SK-N-SH (cell line): ENCODE measurements at places on chromosomes 16 and 17.
A peak's percentile ranks its signal among the peaks of the same experiment; 100 is the strongest.

- DNase-seq, result no peak
Observed at GRCh38 chr17:78399693-78400144, 21.3 kb downstream of the PGS1 start.

DNA sequence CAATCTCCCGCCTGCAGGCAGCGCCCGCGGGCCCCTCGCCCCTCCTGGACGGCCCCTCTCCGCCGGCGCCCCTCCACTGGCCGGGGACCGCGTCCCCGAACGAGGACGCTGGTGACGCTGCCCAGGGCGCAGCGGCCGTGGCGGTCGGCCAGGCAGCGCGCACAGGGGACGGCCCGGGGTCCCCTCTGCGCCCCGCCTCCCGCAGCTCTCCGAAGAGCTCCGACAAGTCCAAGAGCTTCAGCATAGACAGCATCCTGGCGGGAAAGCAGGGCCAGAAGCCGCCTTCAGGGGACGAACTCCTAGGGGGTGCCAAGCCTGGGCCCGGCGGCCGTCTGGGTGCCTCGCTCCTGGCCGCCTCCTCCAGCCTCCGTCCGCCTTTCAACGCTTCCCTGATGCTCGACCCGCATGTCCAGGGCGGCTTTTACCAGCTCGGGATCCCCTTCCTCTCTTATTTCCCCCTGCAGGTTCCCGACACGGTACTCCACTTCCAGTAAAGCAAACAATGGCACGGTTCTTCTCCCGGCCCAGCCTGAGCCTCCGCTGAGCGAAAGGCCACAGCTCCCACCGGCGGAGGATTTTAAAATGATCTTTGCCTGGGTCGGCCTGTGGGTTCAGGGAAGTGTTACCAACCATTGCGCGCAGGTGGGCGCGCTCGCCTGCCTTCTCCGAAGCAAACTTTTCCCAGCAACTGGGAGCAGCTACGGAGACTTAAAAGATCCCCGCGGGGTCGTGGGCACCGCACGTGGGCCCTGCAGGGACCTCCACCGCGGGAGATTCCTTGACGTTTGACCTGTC lies 1.1 kb downstream of the FOXL1 start:
- no peak for DNase-seq

- DNase-seq, result no peak
Observed at GRCh38 chr16:30429418-30429677, 482 bp downstream of the DCTPP1 start.

GRCh38 chr16:67463059-67463458 lies 17.9 kb downstream of the ATP6V0D1 start:
- no peak for DNase-seq

- DNase-seq, result no peak
Observed at GRCh38 chr16:66129196-66129595, 237.3 kb upstream of the CDH5 start.

GRCh38 chr16:55297062-55297909 lies 26.7 kb upstream of the IRX6 start:
- no peak for DNase-seq

DNA sequence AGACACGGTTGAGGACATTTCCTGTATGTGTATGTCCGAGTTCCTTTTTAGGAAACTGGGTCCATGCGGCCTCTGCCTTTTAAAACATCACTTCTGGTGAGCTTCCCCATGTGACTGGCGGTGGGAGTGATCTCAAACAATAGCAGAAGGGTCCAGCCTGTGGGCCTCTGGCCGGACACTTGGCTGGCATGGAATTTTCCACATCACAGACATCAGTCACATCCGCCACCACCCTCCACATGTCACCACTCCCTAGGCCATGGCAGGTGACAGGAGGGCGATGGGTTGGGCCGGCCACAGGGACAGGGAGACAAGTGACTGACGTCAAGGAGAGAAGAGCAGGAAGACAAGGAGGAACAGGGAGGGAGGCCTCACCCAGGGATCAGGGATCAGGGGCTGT lies 83.7 kb downstream of the DNAH17 start:
- DNase-seq, result no peak

- DNase-seq, result no peak
Observed at GRCh38 chr17:39679521-39680192, 8.2 kb downstream of the PGAP3 start.

DNA sequence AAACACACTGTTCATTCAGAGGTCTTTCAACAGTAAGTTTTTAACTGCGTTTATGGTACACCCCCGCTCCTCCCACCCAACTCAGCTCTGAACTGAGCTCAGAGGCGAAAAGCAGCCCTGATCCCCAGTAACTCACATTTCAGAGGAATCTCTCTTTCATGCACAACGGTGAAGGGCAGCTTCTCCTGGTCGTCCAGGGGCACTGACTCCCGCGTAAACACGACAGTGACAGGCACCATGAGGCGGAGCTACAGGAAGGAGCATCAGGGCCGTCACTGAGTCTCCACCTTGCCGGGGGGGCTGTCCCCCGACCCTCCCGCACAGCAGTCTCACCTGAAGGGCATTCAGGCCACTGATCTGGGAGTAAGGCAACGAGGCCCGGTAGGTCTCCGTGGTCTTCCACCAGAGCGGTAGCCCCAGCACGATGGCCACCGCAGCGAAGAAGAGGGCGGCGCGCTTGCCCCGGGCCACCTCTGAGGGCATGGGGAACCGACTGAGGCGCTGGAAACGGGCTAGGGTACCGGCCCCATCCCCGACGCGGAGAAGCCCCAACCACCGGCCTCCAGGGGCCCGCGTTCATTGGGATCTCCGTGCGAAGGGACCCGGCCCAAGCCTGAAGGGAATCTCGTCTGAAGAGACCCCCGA lies 486 bp downstream of the PIGS start:
- DNase-seq, result peak; percentile 67

DNA sequence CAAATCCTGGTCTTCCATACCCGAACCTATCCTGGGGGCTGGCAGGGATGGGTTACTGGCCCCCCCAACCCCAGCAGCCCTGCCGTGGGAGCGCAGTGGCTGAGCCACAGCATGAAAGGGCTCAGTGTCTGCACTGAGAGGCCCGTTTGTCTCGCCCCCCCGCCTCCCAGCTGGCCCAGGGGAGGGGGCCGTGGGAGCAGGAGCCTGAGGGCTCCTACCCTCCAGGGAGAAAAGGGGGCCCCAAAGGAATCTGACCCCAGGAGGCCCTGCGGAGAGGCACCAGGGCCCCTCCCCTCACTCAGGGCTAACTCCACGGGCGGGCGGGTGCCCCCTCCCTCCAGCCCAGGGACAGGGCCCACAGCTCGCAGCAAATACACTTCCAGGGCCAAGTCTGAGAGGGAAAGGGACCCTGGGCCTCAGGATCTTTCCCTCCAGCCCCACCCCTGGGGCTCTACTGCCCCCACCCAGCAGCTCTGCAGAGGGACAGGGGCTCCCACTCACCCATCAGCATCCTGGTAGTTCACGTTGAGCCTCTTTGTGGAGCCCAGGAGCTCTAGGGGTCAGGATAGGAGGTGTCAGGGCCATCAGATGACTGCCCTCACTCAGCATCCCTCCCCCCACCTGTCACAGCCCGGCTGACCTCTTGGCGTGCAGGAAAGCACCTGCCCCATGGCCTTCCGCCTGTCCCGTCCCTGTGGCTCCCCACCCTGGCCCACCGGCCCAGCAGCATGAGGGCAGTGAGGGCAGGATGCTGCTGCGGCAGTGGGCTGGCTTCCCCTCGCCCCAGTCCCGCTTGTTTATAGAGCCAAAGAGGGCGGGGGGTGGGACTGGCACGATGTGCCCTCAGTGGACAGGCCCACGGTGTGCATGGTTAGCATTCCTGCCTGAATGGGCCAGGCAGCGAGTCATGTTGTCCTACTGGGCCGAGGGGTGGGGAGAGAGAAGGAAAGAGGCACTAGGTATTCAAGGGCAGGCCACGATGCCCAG lies 7.3 kb downstream of the CASKIN2 start:
- no peak for DNase-seq

- DNase-seq, result peak; percentile 84
Observed at GRCh38 chr17:42760652-42761581, at the start of gene RAMP2. TSS of gene RAMP2 (plus strand) at chr17:42761227. CDS start at chr17:42761262, 35 bp downstream.

DNA sequence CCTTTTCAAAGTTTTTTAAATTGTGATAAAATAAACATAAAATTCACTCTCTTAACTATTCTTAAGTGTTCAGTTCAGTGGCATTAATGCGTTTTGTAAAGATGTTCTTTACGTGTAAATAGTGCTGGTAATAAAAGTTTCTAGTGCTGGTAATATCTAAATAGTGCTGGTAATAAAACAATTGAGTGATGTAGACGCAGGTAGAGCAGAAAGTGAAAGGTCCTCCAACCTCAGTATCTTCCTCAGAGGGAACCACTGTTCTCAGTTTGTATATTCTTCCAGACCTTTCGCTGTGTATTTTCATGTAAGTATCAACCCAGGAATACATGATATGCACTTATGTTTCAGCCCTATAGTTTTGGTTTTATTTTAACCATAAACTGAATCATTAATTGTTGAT lies 53.1 kb downstream of the CLEC16A start:
- no peak for DNase-seq

- no peak for DNase-seq
Observed at GRCh38 chr16:24054741-24055491, 201.2 kb upstream of the CACNG3 start.

- no peak for DNase-seq
Observed at GRCh38 chr17:18910881-18911280, 41.1 kb upstream of the SLC5A10 start.

DNA sequence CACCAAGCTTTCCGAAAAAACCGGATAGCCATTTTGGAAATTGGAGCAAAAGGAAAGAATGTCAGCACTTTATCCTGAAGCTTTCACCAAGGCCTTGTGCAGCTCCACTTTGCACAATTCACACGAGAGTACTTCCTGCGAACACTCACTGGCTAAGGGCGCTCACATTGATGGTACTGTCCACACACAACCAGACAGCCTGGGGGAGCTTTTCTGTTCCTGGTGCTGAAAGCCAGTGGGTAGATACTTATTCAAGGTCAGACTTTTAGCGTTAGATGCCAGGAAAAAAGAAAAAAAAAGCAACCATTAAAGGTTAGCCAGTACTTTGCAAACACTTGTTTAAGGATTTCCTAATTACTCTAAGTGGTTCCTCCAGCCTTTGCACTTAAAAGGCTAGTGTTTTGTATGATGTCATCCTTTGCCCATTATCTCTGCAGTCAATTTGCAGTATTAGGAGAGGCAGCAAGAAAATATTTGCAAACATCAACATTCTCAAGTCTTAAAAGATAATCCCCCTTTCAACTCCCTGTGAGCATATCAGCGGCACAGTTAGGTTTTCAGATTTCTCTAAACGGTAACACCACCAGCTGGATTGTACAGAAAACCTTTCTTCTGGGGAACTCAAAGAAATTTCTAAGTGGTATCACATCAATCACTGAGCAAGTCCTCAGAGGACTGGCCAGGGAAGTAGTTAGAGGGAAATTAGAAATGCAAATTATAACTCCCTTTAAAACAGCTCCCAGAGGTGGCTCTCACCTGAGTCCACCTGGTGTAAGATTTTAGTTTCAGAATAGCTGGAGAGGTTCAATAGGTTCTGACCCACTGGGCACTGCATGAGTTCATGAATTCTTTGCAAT lies 243.4 kb upstream of the IRX5 start:
- no peak for DNase-seq

DNA sequence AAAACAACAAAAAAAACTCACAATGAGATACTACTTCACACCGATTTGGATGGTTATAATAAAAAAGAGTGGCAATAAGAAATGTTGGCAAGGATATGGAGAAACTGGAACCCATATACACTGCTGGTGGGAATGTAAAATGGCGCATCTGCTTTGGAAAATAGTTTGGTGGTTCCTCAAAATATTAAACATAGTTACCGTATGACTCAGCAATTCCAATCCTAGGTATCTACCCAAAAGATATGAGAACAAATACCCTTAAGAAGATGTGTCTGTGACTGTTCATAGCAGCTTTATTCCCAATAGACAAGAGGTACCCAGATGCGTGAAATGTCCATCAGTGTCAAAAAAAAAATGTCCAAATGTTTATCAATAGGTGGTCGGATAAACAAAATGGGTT lies 7.2 kb downstream of the CPPED1 start:
- DNase-seq, result no peak

GRCh38 chr16:50354629-50355456 lies 13.9 kb downstream of the BRD7 start:
- DNase-seq, result peak; percentile 58

DNA sequence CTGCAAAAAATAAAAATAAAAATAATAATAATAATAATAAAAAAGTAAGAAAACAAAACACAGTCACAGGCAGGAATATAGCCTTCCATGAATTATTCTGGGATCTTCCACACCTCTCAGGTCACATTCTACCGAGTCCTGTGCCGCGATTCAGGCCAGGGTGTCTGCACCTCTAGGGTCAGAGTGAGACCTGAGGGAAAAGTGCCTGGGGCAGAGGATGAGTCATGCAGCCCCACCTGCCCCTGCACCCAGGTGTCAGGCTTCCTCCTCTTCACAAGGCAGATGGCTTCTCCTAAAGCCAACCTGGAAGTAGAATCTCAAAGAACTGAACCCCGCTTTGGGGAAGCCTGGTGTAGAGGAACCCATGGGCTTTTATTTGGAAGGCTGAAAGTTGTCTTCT lies 283.7 kb downstream of the CPPED1 start:
- no peak for DNase-seq

DNA sequence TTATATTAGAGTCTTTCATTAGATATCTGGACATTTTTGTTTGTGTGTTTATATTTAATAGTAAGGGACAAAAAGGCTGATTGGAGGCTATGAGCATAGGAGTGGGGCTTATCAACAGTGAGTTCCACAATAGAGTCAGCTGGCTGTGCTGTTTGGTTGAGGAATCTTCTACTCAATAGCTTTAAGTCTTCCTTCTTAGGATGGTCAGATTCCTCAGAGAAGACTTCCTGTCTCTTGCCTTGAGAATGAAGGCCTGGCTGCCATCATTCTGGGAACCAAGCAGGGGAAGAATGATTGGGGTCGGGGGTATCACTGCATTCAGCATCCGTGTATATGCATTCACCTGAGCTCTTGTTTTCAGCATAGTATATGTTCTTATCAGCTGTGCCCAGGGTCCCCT lies 31.9 kb upstream of the ABCC11 start:
- no peak for DNase-seq

DNA sequence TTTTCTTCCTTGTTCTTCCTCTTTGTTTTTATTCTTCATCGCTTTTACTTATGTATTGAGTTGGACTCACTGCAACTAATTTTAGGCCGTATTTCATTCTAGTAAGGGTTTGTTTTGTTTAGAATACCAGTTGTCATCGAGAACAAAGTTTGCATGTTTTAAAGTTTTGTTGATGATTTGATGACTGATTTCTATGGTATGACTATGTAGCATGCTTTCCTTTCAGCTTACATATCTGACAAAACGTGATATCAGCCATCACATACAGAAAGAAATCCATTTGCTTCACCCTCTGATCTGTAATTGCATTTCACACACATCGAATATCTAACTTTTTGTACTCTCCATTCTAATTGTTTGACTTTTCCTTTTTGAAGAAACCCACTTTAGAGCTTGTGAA lies 4.0 kb downstream of the PRKCA start:
- DNase-seq, result no peak

- no peak for DNase-seq
Observed at GRCh38 chr16:88778271-88778525, 6.8 kb downstream of the PIEZO1 start.

DNA sequence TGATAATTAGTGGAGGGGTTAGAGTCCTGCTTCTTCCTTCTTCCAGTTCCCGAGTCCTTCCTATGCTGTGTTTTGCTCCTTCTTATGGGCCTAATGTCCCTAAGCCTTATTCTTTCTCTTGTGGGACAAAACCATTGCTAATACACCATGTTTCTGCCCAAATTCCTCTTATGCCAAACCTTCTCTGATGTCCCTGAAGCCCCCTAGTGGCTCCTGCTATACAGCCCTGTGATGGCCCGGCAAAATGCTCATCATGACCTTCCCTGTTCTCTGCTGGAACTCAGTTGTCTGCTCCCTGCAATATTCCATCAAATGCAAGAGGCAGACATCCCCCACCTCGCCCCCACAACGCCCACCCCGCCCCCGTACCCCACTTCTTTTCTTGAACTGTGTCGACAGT lies 171.6 kb downstream of the CDH11 start:
- no peak for DNase-seq
